ENCODE measurements at places on chromosomes 5 and 9.

DNA sequence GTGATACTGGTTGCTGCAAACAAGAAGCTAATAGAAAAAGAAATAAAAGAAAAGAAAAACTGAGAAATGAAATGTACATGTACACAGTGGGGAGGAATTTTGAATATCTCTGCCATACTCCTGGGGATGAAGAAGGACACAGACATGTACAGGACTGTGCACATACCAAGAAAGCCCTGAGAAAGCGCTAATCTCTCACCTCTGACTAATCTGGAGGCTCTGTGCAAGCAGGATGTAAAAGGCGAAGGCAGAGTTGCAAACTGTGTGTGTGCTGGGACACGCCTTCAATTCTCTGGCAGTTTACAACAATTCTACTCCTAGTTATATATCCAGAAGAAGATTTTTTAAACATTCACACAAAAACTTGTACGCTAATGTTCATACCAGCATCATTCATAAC lies 211.4 kb downstream of the KIAA0825 start:
- DNase-seq: no peak

GRCh38 chr9:137205126-137206069 lies at the start of the genes NDOR1 and TMEM203:
TSS of gene NDOR1 (plus strand) at chr9:137205700. CDS start at chr9:137205778, 78 bp downstream.
TSS of gene TMEM203 (minus strand) at chr9:137205648. CDS start at chr9:137205414, 234 bp downstream.
- peak; percentile 88 for DNase-seq

- DNase-seq: no peak
These were observed 302.9 kb downstream of the CEMIP2 start for GRCh38 chr9:71465392-71465791.

DNA sequence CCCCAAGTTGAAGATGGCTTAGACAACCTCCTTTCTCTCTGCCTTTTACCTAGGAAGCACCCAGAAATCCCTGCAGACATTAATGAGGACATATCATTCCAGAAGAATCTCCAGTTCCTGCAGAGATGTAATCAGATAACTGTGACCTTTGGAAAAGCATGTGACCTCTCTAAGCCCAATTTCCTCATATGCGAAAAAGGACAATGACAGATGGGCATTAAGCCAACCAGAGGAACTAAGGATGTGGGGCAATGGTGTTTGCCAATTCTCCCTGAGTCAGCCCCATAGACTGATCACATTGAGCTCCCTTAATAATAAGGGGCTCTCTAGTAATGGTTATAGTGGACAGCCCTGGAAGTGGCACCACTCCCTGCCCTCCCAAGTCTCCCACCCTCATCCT lies 10.1 kb upstream of the FOXI1 start:
- DNase-seq: no peak

- no peak for DNase-seq
These were observed 359.3 kb upstream of the CDH18 start for GRCh38 chr5:20347334-20347733.

DNA sequence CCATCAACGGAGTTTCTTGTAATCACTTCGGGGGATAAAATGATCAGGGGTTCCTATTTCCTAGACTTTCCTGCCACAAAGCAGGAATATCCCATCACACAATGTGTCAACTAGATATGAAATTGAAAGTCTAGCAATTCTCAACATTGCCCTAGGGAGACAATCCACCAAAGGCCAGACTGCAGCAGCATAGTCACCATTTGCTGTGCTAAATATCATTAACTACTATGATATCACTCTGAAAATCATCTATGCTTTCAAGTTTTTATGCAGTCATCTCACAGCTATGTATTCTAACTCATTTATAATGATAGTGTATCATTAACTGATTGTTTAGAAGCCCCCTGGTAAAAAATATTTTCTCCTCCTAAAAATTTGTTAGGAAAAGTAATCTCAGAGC lies 342.6 kb upstream of the CDH6 start:
- no peak for DNase-seq

GRCh38 chr9:36485647-36486328 lies 85.7 kb upstream of the RNF38 start:
- no peak for DNase-seq

GRCh38 chr5:538271-538771 lies 14.1 kb upstream of the SLC9A3 start:
- no peak for DNase-seq

DNA sequence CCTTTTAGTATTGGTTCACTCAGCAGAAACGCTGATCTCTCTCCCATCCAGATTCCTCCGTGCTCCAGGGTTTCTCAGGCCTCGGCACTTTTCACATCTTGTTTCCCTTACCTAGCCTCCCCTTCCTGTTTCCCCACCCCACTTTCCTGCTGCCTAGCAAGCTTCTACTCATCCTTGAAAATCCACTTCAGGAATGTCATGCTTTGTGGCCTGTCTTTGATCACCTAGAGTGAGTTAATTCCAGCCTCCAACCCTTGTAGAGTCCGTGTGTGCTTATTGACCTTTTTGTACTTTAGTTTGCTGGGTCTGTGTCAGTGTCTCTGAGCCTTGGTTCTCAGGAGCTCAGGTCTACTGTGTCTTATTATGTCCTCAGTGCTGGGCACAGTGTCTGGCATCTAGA lies 116.6 kb downstream of the AOPEP start:
- DNase-seq: no peak

GRCh38 chr5:112253478-112254250 lies 165.4 kb downstream of the EPB41L4A start:
- DNase-seq: no peak

DNA sequence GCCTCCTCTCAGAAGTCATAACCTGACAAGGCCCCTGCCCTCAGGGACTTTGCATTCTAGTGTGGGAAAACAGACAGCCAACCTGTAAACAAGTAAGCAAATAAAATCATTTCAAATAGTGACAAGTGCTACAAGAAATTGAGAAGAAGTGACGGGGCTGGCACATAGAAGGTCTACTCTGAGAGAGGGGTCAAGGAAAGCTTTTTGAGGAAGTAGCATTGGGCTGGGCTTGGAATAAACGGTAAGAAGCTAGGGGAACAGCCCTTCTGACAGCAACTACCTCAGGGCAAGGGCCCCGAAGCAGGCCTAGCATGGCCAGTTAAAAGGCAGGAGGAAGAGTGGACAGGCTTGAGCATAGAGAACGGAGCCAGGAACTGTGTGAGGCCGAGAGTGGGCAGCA lies 4.8 kb upstream of the SLC2A8 start:
- no peak for DNase-seq

DNA sequence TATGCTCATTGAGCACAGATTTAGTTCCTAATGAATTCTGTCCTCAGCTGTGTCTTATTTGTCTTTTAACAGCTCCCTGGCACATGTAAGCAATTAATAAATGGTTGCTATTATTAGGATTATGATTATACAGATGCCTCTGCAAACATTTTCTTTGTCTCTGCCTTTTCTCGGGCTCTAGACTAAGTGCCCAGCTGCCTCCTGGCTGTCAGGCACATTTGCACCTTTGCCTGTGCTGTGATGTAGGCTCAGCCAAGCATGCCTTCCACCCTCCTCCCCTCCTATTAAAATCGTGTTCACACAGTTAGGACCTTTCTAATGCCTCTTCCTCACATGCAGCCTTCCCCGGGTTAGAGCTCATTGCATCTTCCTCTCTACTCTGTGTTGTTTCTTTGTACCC lies 25.7 kb downstream of the NPR3 start:
- no peak for DNase-seq

DNA sequence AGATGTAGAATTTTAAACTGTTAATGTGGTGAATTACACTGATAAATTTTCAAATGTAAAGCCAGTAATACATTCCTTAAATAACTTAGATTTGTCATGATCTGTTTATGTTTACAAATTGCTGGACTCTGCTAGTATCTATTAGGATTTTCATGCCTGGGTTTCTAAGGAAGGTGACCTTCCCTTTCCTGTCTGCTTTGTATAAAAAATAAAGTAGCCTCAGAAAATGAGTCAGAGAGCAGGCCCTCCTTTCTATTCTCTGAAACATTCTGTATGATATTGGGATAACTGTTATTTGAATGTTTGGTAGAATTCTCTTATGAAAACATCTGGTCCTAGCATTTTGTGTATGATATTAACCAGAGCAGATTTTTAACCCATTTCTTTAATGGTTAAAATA lies 255.3 kb downstream of the SYK start:
- DNase-seq: no peak

DNA sequence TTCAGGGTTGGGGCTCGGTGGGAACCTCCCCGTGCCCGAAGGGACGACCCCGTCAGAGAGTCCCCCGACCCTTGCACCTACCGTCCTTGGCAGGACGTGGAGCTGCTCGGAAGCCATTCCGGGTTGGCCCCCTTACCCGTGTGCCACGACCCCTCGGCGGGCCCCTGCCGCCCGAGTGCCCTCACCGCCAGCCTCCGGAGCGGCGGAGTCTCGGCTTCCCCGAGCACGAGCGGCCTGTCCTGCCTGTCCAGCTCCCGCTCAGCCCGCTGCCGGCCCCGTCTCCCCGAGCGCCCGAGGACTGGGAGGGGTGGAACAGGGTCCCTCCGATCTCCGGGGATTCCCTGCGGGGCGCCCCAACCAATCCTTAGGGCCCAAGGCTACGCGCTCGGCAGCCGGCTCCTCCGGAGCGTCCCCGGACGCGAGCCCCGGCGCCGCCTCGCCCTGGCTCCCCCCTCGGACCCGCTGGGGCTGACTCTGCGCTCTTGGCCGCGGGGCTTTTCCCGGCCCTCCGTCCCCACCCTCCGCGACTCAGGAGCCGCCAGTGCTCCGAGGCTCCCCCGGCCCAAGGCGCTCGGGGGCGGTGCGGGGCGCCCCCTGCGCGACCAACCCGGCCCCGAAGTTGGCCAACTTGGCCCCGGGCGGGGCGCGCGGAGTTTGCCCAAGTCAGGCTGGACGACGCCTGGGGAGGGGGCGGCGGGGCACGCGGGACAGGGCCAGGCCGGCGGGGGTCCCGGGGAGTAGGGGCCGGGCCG lies 654 bp downstream of the ADAMTS2 start:
- DNase-seq: no peak

DNA sequence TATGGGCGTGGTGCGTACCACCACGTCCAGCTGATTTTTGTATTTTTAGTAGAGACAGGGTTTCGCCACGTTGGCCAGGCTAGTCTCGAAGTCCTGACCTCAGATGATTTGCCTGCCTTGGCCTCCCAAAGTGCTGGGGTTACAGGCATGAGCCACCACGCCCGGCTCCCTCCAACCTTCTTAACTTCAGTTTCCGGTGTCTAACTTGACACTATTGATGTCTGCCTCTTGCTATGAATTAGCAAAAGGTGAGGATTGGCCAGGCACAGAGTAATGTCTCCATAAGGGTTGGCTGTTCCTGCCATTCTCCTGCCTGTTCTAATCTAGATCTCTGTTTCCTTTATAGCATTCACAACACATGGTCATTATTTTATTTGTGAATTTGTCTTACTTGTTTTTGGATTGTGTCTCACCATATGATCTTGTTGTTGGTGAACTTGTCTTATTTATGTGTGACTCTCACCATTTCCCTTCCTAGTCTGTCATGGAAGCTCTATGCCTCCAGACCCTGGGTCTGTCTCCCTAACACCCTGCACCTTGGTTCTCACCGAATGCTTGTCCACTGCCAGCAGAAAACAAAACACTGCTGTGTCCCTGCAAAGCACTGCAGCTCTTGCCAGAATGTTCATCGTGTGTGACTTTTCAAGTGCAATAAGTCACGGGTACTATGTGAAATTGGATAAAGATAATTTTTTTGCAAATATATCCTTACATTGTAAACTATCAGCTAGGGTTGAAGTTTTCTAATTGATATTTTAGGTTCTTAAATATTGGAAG lies 26.0 kb downstream of the BASP1 start:
- no peak for DNase-seq

DNA sequence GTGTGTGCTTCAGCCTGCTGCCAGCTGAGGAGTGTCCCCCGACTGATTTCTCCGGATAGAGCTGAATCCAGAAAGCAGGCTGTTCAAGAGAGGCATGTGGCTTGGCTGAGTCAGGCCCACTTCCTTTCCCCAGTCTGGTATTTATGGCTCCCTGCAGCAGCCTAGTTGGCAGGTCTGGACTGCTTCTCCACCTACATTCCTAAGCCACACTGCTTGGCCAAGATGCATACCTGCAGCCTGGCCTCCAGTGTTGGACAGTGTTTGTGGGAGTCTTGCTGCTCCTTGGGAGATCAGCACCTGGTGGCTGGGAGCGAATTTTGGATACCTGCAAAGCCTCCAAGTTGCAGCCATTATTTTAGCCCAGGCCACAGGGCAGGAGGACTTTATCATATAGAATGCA lies 670.8 kb downstream of the ACTL7B start:
- DNase-seq: no peak

GRCh38 chr5:10474521-10475075 lies 32.9 kb downstream of the ROPN1L start:
- no peak for DNase-seq

DNA sequence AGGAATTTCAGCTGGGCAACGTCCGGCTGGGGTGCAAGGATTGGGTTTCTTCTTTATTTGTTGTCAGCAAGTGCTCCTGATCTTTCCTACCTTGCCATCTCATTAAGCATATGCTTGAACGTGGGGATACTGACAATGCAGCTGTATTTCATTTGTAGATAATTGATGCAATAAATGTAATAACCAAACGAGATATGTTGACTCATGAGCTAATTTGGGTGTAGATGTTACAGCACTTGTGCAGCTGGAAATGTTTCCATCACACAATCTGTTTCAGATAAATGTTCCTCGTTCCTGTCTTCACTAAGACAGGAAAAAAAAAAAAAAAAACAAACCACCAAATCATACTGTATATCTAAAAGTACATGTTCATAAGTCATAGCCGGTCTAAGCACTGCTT lies 123.8 kb downstream of the DMRT2 start:
- DNase-seq: no peak

DNA sequence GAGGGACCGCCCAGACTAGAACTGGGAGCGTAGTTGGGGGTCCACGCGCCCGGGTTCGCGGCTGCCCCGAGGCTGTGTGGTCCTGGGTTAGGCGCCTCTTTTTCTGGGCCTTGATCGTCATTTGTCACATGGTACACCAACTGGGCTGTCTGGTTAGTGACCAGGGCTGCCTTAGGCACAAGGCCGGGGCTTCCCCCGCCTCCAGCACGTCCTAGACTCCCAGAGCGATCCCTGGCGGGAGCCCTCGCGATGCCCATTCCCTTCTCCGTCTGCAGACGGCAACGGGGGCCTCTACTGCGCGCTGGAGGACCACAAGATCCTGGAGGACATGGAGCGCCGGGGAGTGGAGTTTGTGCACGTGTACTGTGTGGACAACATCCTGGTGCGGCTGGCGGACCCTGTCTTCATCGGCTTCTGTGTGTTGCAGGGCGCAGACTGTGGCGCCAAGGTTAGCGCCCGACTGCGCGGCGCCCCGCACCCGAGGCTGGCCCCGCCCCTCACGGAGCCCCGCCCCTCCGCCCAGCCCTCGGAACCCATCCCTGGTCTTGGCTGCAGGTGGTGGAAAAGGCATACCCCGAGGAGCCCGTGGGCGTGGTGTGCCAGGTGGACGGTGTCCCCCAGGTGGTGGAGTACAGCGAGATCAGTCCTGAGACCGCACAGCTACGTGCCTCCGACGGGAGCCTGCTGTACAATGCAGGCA lies 1.5 kb downstream of the UAP1L1 start:
- DNase-seq: no peak

DNA sequence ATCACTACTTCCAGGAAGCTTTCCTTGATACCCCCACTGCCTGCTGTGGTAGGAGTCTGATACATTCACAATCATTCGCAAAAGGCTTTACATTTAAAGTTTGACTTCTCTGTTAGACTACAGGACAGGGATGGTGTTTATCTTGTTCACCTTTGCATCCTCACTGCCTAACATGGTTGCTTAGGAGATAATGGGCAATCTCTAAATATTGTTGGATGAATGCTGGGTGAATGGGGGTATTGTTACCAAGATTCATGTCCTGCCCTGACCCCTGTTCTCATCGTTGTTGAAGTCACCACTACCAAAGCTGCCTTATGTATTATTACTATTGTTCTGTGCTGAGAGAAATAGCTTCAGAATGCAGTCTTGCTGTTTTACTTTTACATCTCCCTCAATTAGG lies 7.7 kb upstream of the TMEFF1 start:
- DNase-seq: no peak

GRCh38 chr5:132444841-132445639 lies 45.5 kb downstream of the IRF1 start:
- DNase-seq: no peak
